Activated CD4-positive, alpha-beta T cell treated with anti-CD3 and anti-CD28 coated beads, Interleukin-2, amount 50 U/mL, for 1 hour (primary cell): ENCODE measurements at places on chromosomes 6 and 20.

GRCh38 chr6:47631269-47631772 lies 67.1 kb upstream of the ADGRF4 start:
- no peak for DNase-seq

- DNase-seq: no peak
These were observed 215.0 kb upstream of the SHLD1 start for GRCh38 chr20:5535125-5535756.

DNA sequence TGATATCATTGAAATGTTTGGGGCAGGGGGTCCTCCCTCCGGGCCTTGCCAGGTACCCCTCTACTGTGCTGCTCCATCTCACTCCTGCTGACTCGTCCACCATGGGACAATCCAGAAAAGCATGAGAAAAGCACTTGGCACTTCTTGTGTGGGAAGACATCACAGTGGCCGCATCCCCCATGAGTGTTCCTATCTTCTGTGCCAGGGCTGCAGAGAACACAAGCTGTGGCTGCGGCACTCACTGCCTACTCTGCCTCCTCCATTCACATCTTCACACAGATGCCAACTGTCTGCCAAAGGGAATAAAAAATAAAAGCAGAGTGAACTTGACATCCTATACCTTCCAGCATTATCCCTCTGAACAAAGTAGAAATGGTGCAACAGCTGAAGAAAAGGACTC lies 117.4 kb upstream of the PROKR2 start:
- DNase-seq: no peak

DNA sequence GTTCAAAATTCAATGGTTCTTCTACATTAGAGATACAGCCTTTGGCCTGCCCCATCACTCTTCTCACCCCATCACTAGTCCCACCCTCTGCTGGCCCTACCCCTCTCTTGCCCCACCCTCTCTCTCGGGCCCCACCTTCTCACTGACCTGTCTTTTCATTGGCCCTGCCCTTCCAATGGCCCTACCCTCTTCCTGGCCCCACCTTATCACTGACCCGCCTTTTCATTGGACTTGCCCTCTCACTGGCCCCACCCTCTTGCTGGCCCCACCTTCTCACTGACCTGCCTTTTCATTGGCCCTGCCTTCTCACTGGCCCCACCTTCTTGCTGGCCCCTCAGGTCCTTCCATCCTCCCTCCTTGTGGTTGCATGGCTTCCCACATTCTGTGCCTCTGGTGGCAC lies 107.2 kb upstream of the PLEKHG1 start:
- DNase-seq: no peak

DNA sequence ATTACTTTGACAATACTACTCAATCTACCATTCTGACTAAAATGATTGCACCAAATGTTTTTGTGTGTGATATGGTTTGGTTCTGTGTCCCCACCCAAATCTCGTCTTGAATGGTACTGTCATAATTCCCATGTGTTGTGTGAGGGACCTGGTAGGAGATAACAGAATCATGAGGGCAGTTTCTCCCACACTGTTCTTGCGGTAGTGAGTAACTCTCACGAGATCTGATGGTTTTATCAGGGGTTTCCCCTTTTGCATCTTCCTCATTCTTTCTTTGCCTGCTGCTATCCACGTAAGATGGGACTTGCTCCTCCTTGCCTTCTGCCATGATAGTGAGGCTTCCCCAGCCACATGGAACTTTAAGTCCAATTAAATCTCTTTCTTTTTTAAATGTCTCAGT lies 20.8 kb downstream of the SYCP2 start:
- DNase-seq: no peak

GRCh38 chr6:31882344-31882743 lies 3.5 kb upstream of the SLC44A4 start:
- no peak for DNase-seq

DNA sequence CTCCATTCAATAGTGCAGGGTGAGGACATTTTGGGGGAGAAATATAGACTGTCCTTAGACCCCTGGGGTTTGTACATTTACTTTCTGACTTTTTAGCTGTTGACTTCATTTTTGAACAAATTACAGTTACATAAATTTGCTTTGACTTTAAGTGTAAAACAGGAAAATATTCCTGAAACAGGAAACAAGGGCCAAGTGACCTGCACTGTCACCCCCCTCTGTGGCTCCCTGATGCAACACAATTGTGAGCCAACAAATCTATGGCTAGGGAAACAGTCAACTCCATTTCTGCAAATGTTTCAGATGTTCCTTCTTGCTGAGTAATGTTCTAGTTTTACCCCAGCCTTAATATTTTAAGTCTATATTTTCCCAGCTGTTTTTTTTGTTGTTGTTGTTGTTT lies 39.8 kb downstream of the HLA-A start:
- DNase-seq: no peak

GRCh38 chr6:127792616-127793015 lies 108.2 kb downstream of the THEMIS start:
- no peak for DNase-seq

GRCh38 chr6:13712599-13712898 lies 914 bp upstream of the RANBP9 start:
- no peak for DNase-seq

GRCh38 chr20:6213311-6213710 lies 90.5 kb upstream of the FERMT1 start:
- DNase-seq: no peak

DNA sequence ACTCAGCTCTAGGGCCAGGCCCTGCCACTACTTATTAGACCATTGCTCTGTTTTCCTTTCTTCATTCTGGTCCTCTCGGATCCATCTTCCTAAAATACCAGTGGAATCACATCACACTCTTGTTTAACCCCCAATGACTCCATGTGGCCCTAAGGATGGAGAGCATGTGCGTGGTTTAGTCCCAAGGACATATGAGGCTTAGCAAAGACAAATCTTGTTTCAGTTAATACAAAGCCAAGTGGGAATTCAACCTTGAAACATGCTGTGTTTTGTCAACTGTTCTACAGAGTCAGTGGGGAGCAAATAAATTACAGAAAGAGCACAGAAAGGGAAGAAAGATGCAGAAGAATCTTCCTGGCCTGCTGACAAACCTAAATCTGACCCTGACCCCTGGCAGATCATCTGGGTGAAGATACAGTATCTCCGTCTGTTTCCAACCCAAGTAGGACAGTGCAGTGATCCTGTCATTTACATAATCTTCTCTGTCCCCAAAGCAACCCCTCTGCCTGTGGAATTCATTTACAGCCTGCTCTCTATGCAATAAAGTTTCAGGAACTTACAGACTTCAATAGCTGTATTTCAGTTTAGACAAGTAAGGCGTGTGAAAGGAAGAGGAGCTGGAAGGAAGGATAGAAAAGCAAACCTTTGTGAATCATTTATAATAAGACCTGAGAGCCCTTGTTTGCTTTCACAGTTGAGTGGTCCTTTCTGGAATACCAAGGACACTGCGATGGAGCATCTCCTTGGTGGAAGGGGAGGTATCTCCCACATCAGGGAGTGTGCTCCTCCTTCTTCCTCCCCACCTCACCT lies 144.0 kb downstream of the THBS2 start:
- DNase-seq: no peak

DNA sequence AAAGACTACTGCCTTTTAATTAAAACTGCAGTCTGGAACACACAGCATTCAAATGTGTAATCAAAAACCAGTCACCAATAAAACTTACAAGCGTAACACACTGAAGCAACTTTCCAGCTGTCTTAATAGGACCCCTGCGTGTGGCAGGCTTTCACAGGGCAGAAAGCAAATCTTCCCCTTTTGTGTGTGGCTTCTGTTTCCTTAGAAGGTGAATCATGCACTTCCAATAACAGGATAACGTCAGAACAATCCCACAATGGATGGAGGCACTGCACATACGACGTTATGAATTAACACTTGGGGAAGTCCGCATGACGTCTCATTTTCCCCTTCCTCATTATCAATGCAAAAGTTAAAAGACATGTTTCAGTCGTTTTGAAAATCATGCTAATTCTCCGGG lies 44.8 kb downstream of the INSM1 start:
- no peak for DNase-seq

- DNase-seq: no peak
These were observed 469.1 kb upstream of the IRAK1BP1 start for GRCh38 chr6:78398292-78398691.

DNA sequence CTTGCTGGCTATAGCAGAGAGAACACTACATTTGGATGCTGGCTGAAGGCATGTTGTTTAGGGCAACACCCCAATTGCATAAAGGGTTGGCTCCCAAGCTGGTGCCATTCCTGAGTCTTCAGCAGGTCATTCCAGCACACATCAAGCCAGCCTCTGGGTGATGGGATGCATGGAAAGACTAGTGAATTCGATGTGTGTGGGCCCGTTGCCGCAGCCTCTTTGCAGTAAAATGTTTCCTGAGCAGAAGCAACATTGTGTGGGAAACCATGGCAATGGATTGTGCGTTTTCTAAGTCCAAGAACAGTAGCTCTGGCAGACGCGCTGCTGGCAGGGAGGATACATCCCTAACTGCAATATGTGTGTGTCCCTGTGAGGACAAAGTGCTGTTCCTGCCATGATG lies 142.4 kb upstream of the SLC24A3 start:
- DNase-seq: no peak

GRCh38 chr6:15346315-15346714 lies 100.4 kb downstream of the JARID2 start:
- no peak for DNase-seq

DNA sequence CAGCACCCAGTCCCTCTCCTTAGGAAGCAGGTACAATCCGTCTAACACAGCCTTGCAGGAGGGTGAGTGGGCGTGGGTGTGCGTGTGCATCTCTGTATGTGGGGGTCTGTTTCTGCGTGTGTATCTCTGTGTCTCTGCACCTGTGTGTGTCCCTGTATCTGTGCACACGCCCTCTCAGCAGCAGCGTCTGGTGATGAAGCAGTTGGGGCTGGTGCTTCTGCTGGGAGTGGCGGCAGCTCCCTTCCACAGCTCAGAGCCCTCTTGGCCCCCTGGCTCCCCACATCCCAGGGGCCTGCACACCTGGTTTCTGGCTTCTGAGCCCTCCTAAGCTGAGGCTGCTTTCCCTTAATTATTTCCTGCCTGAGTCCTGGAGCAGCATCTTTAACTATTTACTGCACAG lies 49.5 kb upstream of the CCDC167 start:
- DNase-seq: no peak

DNA sequence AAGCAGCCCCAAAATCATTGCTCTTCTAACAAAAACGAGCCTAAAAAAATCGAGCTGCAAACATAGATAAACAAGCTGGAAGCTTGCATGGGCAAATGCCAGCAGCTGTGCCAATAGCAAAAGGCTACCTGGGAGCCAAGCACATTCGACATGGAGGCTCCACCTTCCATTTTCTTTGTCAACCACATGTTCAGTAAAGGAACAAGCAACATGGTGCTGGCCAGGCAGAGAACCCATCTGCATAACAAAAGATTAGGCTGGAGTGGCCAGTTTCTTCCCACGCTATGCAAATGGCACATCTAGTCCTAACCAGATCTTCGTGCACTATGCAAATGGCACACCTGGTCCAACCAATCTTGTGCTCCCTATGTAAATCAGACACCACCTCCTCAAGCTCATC lies 110.5 kb downstream of the KIF16B start:
- DNase-seq: no peak

- DNase-seq: no peak
These were observed 512.4 kb downstream of the CD83 start for GRCh38 chr6:14630016-14630415.

DNA sequence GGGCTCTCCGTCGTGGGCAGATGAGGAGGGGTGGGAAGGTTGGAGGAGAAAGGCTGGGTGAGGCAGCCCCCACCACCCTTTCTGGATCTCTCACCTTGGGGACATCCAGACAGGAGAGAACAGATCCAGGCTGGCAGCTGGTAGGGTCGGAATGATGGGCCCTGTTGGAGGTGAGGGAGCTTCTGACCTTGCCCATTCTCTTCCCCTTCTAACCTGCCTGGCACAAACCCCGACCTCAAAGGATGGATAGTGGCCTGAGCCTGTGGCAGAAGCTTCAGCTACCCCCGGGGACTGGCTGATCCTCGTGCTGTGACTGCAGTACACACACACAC lies 6.0 kb upstream of the NPBWR2 start:
- DNase-seq: no peak

GRCh38 chr20:60097285-60097684 lies 139.1 kb downstream of the CDH26 start:
- no peak for DNase-seq
